ENCODE measurements at places on chromosomes 5 and 9. TPM values are rescaled to one million over a fixed set of nuclear protein-coding genes. Genes with fewer than 3 reads are reported as not detected.

DNA sequence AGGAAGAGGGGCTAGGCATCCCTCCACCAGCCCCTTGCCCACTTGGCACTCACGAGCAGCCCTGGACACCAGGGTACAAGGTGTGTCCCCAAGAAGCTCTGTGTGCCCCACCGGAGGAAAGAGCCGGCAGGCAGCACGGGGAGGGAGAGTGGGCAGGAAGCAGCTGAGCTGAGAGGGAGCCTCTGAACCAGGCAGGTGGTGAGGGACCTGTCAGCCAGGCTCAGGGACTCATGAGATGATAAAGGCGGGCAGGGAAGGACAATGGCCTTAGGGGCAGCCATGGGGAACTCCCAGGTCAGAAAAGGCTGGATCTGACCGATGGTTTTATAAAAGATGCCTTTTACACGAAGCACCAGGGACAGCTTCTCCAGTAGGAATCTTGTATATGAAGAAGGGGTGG, 112.0 kb downstream of the VAV2 start:
- no peak for DNase-seq

Gene CDH12
- total RNA-seq = not detected

Gene SLC4A9
- total RNA-seq = not detected

Gene CFAP157
- under 0.01 TPM for total RNA-seq

Gene GZMA
- not detected for total RNA-seq

DNA sequence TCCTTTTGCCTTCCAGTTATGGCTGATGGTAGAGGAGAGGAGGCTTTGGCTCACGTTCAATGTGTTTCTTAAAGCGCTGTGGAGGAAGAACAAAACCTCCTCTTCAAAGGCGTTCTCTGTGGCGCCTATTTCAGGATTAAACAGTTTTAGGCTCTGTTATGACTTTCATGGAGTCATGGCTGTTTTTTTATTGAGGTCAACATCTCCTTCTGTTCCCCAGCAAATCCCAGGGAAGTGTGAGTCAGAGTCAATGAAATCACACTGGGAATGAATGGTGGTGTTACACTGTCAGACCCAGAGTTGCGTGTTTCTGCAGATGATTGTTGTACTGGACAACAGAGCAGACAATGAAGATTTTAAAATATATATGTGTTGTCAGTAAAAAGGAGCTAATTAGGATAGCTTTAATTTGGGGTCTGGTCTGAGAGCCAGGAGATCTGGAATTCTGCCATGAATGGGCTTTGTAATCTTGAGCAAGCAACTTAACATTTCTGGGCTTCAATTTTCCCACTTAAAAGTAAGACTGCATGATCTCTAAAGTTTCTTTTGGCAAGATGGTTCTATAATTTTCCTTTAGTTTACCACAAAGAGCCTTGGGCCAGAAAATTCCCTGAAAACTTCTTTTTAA, 240.7 kb downstream of the CSNK1G3 start:
- peak; percentile 88 for DNase-seq

DNA sequence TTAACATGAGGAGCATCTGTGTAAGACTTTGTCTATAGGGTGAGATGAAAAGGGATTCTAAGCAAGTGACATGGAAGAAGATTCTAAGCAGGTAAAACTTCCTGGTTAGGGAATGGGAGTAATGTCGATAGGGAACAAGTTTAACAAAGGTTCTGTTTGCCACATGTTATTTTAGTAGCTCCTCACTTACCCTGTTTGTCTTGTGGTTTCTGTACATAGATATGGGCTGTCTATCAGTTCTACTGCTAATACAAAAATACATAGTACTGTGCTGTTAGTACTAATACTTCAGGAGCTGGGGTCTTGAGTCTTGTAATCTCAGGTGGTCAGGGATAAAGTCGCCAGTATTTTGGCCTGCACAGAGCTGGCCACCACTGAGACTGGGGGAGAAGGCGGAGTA, 32.9 kb downstream of the RAB24 start:
- no peak for DNase-seq

Gene ANKRD20A1
- total RNA-seq = not detected

Gene SPINK13
- not detected for total RNA-seq

DNA sequence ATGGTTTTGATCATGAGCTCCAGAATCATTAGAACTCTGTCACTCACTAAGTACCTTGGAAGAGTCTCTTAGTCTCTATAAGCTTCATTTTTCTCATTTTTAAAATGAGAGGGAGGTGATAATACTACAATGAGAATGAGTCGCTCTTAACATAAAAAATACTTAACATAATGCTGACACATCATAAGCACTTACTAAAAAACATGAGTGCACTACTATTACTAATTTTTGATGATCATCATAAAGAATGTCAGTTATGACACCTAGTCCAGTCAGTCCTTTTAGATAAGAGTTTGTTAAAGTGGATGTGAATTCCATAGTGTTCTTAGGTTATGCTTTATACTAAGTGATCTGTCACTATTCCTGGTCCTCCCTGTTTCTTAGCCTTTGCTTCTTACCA, 200.4 kb upstream of the SLC24A2 start:
- DNase-seq = no peak

Gene MEIKIN
- total RNA-seq = not detected

DNA sequence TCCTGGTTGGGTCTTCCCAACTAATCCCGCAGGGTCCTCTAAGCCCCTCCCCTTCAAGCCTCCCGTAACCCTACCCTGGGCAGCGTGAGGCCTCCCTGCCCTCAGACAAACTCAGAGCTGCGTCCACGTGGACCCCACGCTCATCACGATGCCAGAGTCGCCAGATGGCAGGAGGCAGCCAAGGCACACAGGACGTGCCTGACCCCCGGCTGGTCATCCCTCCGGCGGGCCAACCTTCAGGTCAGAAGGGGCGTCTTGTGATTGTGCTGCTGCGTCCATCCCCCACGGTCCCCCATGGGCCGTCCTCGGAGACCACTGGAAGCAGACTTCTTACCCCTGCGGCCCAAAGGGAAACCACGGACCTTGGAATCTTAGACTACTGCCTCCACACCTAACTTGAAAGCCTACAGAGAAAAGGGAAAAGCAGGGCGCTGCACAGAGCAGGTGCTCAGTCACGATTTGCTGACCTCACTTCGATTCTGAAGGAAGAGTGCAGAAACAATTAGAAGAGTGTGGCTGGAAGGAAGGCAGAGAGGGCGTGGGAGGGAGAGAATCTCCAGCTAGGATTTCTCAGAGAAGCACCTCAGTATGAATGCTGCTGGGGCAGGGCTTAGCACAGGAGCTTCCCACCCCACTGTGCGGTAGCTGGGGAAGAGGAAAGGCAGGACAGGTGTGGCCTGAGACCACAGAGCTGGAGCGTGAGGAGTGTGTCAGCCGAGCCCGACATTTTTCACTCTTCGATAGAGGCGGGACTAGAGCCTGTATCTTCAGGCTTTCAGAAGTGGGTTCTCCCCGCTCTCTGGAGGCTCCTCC, 174.8 kb downstream of the ERCC6L2 start:
- DNase-seq = no peak

Gene BARX1
- not detected for total RNA-seq

GRCh38 chr5:54956922-54957321, 28.5 kb downstream of the ESM1 start:
- no peak for DNase-seq

DNA sequence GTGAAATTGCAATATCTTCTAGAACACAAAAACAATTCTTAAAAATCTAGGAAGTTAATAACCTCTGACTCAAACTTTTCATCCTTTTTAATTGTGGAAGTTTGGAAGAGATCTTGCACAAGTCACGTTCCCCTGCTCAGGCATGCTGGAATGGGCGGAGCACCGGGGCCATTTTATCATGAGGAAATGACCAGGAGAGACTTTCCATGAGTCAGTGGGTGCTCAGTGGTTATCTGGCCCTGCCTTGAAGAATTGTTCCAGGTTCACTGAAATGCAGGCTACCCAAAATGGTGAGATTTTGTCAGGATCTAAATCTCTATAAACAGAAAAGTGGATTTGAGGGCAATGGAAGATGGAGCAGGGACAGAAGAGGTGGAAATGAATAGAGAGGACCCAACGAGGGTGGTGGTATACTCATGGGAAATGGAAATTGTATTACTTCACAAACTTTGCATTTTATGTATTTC, 61.2 kb downstream of the FYB1 start:
- no peak for DNase-seq

GRCh38 chr9:34592895-34593601, 3.5 kb upstream of the CNTFR start:
- no peak for DNase-seq

Gene SNCAIP
- 19.0 TPM for total RNA-seq

Gene FGFR4
- 0.64 TPM for total RNA-seq

Gene TJP2
- total RNA-seq = 15.1 TPM

DNA sequence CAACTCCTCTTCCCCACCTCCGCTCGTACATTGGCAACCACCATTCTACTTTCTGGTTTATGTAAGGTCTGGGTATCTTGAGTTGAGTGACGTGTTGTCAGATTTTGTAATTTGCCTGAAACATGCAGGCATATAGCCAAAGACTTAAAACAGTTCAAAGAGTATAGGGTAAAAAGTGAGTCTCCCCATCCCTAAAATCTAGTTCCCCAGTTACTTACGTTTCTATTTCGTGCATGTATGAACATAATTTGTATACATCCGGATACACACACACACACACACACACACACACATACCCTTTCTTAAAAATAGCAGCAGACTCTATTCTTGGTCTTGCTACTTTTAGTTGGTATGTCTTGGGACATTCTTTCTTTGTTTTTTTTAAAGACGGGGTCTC, 915 bp downstream of the HSDL2 start:
- DNase-seq = peak; percentile 27

GRCh38 chr5:101796427-101796826, 499.7 kb downstream of the SLCO4C1 start:
- DNase-seq = no peak

Gene PCDHGA3
- 3.2 TPM for total RNA-seq

Gene POU4F3
- not detected for total RNA-seq

GRCh38 chr5:2740876-2741555, 10.5 kb downstream of the IRX2 start:
- no peak for DNase-seq

Gene PPP2R2B
- total RNA-seq = 2.2 TPM

- no peak for DNase-seq
Observed at GRCh38 chr9:114300846-114301797, 21.8 kb upstream of the ORM1 start.

DNA sequence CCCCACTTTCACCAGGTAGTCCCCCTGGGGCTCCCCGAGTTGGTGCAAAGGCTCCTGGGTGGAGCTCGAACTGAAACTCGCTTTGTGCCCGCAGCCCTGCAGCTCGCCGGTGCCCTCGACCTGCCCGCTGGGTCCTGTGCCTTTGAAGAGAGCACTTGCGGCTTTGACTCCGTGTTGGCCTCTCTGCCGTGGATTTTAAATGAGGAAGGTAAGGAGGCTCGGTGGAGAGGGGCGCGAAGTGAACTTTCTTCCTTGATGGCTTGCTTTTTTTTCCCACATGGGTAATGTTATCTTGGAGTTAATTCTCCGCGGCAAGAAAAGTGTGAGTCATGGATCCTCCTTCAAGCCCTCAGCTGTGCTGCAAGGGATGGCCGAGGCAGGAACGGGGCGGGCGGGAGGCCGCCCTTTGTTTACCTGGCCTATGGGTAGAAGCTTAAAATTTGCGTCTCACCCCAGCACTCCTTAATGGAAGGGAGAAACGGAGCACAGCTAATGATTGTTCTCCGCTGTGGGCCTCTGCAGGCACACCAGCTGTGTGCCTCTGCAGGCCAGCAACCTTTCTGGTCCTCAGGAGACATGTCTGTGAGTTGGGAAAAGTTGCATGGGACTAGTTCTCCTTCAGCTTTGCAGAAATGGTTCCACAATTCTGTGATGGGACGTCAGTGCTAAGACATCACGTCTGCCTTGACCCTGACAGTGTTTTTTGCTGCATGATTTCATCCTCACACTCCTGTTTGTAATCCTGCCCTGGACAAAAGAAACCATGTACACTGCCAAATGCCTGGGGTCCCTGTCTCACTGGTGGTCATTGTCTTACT, 1.1 kb downstream of the MAMDC2 start:
- peak; percentile 52 for DNase-seq

DNA sequence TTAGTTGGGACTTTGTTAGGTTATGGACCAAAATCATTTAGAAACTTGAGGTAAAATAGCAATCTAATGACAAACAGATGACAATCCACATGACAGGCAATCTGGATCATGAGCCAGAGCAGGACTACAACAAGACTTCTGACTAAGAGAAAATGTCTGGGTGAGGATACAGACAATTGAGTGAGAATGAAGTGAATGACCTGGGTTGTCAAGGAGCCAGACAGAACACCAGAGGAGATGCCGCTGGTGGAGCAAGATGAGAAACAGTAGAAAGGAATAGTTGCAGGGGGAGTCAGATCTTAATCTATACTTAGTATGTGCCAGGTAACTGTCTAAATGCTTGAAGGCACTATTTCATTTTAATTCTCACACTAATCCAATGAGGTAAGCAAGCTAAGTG, 277.8 kb downstream of the PRELID2 start:
- DNase-seq = no peak

Gene CAMSAP1
- 23.7 TPM for total RNA-seq

- no peak for DNase-seq
Observed at GRCh38 chr9:103245369-103245768, 250.2 kb downstream of the CYLC2 start.

Gene ANKRD31
- total RNA-seq = under 0.01 TPM

Gene TSTD2
- total RNA-seq = 15.1 TPM
